ENCODE measurements at places on chromosomes 4 and X. TPM values are rescaled to one million over a fixed set of nuclear protein-coding genes. Genes with fewer than 3 reads are reported as not detected.

RRH gene
- 0.17 TPM for total RNA-seq

CENPVL1 gene
- total RNA-seq = not detected

SCOC gene
- total RNA-seq = 39.4 TPM

RTL5 gene
- not detected for total RNA-seq

GNRHR gene
- not detected for total RNA-seq

VEGFD gene
- 0.37 TPM for total RNA-seq

CPLX1 gene
- total RNA-seq = not detected

SPANXN4 gene
- total RNA-seq = 0.18 TPM

RAI2 gene
- not detected for total RNA-seq

ZNF732 gene
- total RNA-seq = not detected

RAB41 gene
- total RNA-seq = not detected

PCYT1B gene
- total RNA-seq = not detected

SERPINA7 gene
- not detected for total RNA-seq

NR3C2 gene
- 1.8 TPM for total RNA-seq

LRP2BP gene
- total RNA-seq = 0.13 TPM

PPBP gene
- total RNA-seq = not detected

MAOB gene
- total RNA-seq = not detected

CAPN6 gene
- total RNA-seq = not detected

MAGED4 gene
- 2.8 TPM for total RNA-seq

F8A2 gene
- not detected for total RNA-seq

SYTL4 gene
- total RNA-seq = 7.1 TPM

RNF150 gene
- total RNA-seq = 0.37 TPM

TNIP2 gene
- total RNA-seq = 62.4 TPM

RASSF6 gene
- not detected for total RNA-seq

GC gene
- not detected for total RNA-seq

HSD17B11 gene
- total RNA-seq = 10.9 TPM

GUCY1A1 gene
- 1.4 TPM for total RNA-seq

UGT2B11 gene
- total RNA-seq = not detected

ANXA3 gene
- 112 TPM for total RNA-seq

PNMA6A gene
- total RNA-seq = not detected

GPR82 gene
- not detected for total RNA-seq

KIT gene
- 0.21 TPM for total RNA-seq

CLCN4 gene
- 0.03 TPM for total RNA-seq

UBA6 gene
- total RNA-seq = 40.0 TPM

DRD5 gene
- not detected for total RNA-seq

ZNF630 gene
- total RNA-seq = not detected

COX7B2 gene
- total RNA-seq = not detected

PF4V1 gene
- not detected for total RNA-seq

OGT gene
- 55.5 TPM for total RNA-seq

EREG gene
- total RNA-seq = not detected

ODAPH gene
- total RNA-seq = not detected

BANK1 gene
- total RNA-seq = not detected

TSPAN6 gene
- total RNA-seq = 16.3 TPM

DGAT2L6 gene
- total RNA-seq = not detected

IL2 gene
- total RNA-seq = not detected

INPP4B gene
- total RNA-seq = 10.0 TPM

TMPRSS11F gene
- not detected for total RNA-seq

EDA2R gene
- 13.5 TPM for total RNA-seq

PLP2 gene
- 126 TPM for total RNA-seq

DIPK2B gene
- total RNA-seq = 0.10 TPM

BRS3 gene
- not detected for total RNA-seq

RPGR gene
- 6.9 TPM for total RNA-seq

All from HT1080 (cell line).